ENCODE measurements at places on chromosomes 1 and 21.

GRCh38 chr1:3541936-3542335, 69.4 kb downstream of the MEGF6 start:
- DNase-seq: no peak

- DNase-seq: no peak
Measured at GRCh38 chr1:64691626-64692025, 53.2 kb upstream of the RAVER2 start.

DNA sequence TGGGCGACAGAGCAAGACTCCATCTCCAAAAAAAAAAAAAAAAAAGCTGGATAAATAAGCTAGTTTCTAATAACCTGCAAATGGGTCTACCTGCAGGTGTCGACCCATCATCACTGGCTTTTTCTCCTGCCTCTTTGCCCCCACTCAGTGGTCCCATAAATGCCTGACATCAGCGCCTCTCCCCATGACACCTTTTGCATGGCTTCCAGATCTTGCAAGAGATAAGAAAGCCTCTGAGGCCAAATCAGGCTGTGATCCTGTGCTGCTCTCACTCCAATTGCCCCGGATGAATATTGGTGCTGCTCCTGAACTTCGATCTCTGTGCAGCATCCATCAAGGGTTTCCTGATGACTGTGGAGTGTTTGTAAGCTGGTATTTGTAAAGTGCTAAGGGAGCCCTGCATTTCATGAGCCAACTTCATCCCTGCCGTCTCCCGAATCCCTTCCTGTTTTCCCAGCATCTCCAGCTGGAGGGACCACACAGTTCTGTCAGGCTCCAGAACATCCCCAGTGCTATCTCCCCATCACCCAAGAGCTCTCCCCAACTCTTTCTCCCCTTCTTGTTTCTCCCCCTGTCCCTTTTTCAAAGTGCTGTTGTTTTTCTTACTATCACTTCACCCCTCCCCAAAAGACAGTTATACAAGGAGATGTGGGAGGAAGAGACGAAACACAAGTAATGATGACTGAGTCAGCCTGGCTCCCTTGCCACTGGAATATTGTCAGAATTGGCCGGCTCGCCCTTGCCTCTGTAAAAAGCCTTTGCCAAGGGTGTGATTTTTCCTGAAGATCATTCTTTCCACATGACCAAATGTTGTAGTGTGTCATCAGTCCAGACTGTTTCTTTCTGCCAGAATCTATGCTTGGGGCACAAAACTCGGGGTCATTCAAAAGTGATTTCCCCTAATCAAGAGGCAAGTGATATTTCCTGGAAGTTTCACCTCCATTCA, 2.8 kb upstream of the EFHD2 start:
- DNase-seq: no peak

- no peak for DNase-seq
Measured at GRCh38 chr1:243818978-243819377, 31.1 kb downstream of the AKT3 start.

- DNase-seq: no peak
Measured at GRCh38 chr1:197001828-197002227, 24.5 kb downstream of the CFHR5 start.

GRCh38 chr1:97780884-97781283, 139.9 kb downstream of the DPYD start:
- no peak for DNase-seq

GRCh38 chr1:157944663-157945280, 48.7 kb upstream of the KIRREL1 start:
- no peak for DNase-seq

DNA sequence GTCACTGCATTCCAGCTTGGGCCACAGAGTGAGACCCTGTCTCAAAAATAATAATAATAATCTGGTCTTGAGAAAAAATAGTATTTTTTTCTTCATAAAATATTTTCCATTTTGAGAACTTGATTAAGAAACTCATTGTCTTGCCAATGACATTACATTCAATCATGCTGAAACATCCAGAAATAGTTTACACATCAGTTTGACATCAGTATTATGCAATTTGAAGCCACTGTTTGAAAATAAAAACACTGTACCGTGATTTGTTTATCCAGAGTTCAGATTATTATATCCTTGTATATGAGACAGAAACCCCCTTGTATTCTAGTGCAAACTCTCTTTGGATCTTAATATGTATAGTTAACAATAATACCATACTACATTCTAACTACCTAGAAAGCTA, 6.9 kb downstream of the FMO2 start:
- DNase-seq: no peak

DNA sequence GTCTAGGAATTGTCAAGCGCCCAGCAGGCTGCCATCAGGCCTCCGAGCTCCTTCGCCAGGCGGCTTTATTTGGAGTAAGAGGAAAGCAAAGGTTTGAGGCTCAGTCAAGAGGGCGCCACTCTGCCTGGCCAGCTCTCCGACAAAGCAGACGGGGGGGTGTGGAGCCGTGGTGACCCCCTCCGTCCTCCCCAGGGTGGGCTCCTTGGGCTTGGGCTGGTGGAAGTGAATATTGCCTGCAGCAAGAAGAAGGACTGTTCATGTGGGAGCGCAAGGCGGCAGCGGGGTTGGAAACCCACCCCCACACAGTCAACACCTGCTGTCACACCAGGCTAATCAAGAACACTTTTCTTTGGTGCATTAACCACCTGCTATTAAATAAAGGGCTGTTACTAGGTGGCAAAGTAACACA, 14.6 kb downstream of the EPHX1 start:
- DNase-seq: no peak

DNA sequence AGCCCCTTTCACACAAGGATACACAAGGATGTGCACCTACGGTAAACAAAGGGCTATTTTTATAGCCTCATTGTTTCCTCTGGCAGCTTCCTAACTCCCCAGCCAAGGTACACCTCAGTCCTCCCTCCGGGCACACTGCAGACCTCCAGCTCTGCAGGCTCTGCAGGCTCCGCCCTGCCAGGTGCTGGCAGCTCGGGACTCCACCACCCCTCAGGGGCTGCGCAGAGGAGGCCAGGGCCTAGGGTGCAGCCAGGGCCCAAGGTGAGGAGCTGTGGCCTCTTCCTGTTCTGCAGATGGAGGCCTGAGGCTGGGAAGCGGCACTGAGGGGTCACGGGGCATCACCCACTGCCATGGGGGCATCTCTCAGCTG, 19.8 kb upstream of the CLSTN1 start:
- DNase-seq: no peak

- DNase-seq: no peak
Measured at GRCh38 chr21:42983103-42983502, 8.7 kb downstream of the PKNOX1 start.

- peak; percentile 68 for DNase-seq
Measured at GRCh38 chr21:14773777-14774345, 227.7 kb upstream of the SAMSN1 start.

GRCh38 chr21:8993943-8994639, 1527.3 kb upstream of the TPTE start:
- no peak for DNase-seq

GRCh38 chr1:43225168-43225567, 44.6 kb upstream of the TMEM125 start:
- DNase-seq: no peak

DNA sequence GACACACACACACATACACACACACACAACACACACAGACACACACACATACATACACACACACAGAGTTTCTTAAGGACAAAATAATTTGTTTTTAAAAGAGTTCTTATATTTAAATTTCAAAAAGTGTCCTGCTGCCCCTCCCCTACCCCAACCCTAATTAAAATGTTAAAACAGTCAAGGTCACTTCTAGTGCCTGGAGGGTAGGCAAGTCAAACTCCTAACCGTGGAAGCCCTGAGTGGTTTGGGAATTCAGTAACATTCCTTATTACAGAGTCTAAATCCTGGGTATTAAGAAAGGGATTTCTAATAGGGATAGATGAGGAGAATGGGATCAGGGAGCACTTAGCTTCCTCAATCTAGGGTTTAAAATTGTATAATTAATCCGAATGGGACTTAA, 403.6 kb upstream of the NFIA start:
- DNase-seq: no peak

DNA sequence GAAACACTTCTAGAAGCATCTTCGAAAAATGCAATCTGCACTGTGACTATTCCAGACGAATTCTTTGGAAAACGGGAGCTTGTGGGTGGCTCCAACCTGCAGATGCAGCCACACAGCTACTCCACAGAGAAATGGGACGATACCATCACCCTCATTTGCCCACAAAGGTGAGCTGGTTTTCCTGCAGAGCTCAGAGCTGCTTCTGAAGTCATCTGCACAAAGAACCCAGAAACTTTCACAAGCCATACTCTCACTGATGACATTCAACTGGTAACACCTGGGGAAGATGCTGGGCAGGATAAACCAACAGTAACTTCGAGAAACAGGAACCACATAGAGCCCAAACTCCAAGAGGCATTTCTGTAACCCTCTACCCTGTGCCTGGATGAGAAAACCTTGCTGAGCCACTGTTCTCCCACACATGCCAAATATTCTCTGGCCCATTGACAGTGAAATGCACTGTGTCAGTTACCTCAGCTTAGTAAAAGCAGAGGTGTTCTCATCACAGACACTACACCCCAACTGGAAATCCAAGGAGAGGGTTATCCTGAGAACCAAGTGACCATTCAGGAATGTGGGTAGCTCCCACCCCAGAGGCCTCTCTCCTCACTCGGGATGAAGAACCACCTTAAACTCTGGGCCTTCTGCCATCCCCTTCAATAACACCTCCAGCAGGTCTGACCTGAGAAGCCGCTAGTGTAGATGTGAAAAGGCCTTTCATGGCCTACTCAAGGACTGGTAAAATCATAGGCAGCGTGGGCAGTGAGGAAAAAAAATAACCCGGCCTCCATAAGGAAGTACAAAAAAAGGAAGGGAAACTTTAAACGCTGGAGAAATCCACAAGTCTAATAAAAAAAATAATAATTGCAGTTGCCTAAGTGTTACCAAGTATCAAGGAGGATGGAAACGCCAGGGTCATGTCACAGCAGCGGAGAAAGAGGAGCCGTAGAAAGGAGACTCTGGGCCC, 56.7 kb downstream of the HSF2BP start:
- no peak for DNase-seq

Measured in stimulated activated effector memory CD8-positive, alpha-beta T cell treated with anti-CD3 and anti-CD28 coated beads, Interleukin-12 subunit alpha, Interleukin-12 subunit beta, amount 100 ng/mL, for 72 hours (primary cell).